NCI-H2081 (cell line): ENCODE measurements at places on chromosomes 1 and 21.

DNA sequence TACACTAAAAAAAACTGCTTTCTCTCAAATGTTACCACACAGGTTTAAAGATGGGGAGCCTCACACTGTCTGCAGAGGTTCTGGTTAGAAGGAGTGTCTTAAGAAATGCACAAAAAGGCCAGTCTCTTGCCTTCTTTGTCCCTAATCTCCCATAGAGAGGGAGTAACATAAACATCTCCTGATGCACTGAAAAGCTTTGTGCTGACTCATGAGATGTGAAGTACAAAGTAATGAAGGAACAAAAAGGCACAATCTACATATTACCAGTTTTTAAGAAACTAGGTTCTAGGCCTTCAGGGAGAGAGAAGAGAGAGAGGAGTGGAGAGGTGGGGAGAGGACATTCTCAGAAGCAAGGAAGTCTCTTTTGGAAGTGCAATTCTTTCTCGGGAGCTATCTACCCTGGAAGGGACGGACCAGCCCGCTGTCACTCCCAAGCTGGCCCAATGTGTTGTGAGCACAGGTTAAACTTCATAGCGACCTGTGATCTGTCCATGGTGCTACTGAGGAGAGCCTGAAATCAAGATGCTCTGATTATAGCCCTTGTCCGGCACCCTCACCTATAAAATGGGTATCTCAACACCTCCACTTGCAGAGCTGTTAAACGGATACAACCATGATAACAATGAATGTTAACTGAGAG, 458.1 kb downstream of the DISC1 start:
- no peak for DNase-seq

DNA sequence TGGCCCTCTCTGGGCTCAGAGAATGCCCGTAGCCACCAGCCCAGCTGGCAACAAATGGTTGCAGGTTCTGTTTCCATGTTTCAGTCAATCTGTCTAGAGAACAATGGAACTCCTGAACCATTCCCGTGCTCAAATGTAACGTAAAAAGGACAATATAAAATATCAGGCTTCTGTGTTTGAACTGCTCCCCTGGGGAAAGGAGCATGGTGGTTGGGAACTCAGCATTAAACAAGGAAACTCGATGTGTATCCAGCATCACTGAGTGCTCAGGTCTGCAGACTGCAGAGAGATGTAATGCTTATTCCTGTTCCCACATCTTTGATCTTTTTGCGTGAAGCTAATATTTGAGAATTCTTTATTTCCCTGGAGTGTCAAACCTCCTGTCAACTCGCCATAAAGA, 326.5 kb downstream of the KIF26B start:
- no peak for DNase-seq

GRCh38 chr1:153000294-153000693, 1.3 kb upstream of the SPRR3 start:
- no peak for DNase-seq

DNA sequence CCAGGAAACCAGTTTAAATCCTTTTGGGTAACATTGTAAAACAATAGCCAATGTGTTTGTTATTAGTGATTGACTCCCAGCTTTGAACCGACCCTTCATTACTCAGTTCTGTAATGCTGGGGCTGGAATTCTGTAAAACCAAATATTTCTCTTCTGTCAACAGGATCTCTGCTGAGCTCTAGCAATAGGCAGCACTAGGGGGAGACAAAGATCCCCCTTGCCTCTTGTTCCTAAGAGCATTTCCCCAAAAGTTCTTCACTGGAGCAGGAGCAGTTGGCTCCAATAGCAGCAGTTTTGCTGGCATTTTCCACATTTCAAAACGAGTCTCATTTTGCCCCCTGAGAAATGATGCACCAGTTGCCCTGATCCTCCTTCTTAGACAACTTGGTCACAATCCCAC, 1671.1 kb downstream of the MRPL39 start:
- peak; percentile 20 for DNase-seq

DNA sequence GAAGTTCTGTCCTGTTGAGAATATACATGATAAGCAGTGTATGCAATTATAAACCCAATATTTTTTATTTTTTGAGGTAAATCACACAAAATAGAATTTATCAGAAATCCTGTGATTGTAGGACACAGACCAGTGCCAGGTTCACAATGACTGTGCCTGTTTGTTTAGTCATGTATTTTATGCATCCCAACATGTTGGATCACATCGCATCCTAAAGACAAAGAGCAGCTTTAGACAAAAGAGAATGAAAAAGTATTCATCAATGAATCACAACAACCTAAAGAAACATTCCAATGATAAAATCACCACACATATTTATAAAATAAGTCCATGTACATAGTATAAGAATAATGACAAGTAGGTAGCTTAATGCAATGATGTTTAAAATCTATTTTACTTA, 53.2 kb upstream of the LRRC8D start:
- DNase-seq: no peak

- DNase-seq: no peak
These were observed 117.6 kb downstream of the WDR3 start for GRCh38 chr1:118047006-118047649.

DNA sequence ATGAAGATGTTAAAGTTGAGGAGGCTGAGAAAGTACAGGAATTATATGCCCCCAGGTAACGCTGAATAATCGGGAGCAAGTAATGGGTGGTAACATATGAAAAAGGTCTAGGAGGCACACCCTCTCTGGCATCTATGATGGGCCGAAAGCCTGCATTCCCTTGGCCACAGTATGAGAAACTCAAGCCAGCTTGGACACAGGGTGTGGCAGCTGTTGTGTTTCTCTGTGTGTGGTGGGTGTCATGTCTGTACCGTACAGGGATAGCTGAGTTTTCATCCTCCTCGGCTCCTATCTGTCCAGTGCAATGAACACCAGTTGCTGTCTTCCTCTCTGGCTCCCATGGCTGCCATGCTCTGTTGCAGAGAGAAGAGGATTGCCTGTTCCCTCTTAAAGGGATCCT, 32.9 kb downstream of the NBPF3 start:
- DNase-seq: no peak

- DNase-seq: peak; percentile 62
These were observed 3.2 kb upstream of the PROX1 start for GRCh38 chr1:213984387-213985208.
